ENCODE measurements at places on chromosomes 2 and 18.

GRCh38 chr2:150259746-150260145 lies 227.7 kb downstream of the RND3 start:
- DNase-seq = no peak

- DNase-seq = no peak
Measured at GRCh38 chr2:160876029-160876428, 284.2 kb upstream of the TANK start.

DNA sequence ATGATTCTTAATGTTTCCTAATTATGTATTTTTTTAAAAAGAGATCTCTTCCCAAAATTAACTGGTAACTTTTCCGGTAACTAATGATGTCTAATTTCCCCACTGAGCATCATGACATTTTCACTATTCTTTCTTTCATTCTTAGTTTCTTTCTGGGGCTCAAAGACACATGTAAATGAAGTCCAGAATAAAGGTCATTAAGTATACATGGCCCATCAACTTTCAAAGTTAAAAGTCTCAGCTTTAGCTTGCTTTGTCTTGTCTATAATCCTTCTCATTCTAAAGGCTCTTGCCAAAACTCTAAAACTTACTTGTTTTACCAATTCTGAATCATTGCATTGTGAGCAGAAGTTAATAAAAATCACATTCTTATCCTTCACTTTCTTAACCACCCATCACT lies 53.6 kb downstream of the ASXL2 start:
- DNase-seq = no peak

- no peak for DNase-seq
Measured at GRCh38 chr2:219777388-219777787, 150.0 kb downstream of the SLC4A3 start.

- peak; percentile 10 for DNase-seq
Measured at GRCh38 chr2:201363857-201364560, 6.9 kb upstream of the FLACC1 start.

- DNase-seq = no peak
Measured at GRCh38 chr2:195663007-195663406, 6.0 kb downstream of the SLC39A10 start.

DNA sequence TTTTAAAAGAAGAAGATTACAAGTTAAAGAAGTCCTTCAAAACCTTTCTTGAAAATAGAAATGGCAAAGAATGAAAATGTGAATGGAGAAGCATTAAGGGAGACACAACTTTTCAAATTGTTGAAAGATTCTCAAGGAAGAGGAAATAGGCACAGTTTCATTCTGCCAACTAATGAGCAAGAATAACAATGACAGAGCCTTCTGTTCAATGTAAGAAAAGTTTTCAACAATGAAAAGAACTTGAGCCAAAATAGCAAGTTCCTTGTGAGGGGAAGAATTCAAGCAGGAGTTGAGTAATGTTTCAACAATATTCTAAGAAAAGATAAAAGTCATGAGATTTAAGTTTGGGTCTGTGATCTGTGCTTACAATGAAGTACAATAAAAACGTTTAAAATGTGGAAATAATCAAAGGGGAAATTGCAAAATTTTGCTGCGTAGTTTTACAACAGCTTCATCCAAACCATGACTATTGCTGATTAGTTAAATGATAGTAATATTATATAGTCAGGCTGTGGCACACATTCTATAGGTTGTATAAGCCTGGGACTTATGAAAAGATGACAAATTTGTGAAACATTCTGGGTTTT lies 122.6 kb downstream of the METTL4 start:
- DNase-seq = no peak

GRCh38 chr2:69645921-69646320 lies 2.4 kb upstream of the AAK1 start:
- DNase-seq = no peak

- no peak for DNase-seq
Measured at GRCh38 chr2:67267241-67267640, 129.9 kb upstream of the ETAA1 start.

GRCh38 chr2:88195246-88195645 lies 25.1 kb downstream of the THNSL2 start:
- no peak for DNase-seq

GRCh38 chr18:70190529-70190928 lies 15.0 kb downstream of the RTTN start:
- DNase-seq = no peak

DNA sequence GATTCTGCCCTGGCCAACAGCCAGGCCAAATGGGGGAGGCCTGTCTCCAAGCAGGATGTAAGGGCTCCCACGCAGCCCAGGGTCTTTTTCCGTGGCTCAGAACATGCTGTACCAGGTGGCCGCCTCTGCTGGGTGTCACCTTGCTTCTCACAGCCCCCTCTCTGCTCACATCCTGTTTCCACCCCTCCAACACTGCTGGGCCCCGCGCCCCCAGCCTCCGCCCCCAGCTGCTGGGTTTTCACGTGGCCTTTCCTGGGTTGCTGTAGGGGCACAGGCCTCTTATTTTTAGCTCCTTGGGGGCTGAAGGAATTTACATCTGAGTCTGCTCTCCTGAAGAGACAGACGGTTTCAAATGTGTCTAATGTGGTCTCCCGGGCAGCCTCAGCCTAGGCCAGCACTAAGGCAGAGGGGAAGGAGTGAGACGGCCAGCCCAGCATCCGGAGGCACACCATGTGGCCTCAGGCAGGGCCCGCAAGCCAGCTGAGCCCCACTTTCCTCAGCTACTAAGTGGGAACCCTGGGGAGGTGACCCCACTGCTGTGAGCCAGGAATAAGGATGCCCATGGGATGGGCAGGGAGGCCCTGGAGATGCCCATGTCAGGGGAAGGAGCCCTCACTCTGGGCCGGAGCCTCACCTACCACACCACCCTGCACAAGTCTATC lies 18.7 kb upstream of the DUSP2 start:
- peak; percentile 79 for DNase-seq

- DNase-seq = no peak
Measured at GRCh38 chr2:29050591-29050990, 23.7 kb downstream of the PCARE start.

DNA sequence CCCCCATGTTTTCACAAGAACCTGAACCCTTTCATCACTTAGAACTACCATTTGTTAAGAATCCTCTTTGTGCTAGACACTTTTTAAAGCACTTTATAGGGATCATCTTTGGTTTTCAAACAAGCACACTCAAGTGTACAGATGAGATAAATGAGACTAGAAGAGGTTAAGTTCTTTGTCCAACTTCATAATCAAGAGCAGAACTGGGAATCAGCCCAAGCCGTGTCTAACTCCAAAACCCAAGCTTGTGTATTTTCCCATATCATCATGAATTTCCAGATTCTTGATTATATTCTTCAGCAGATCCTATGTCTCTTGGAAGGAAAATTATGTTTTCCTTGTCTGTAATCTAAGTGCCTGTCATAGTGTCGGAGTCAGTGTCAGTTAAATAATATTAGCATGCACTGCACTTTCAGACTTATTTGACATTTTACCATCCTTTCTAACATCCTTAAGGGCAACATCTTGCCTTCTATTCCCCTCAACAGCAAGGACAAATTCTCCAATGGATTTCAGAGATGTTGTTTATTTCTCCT lies 123.0 kb upstream of the SETBP1 start:
- no peak for DNase-seq

GRCh38 chr2:225310745-225311144 lies 88.8 kb upstream of the NYAP2 start:
- DNase-seq = no peak

DNA sequence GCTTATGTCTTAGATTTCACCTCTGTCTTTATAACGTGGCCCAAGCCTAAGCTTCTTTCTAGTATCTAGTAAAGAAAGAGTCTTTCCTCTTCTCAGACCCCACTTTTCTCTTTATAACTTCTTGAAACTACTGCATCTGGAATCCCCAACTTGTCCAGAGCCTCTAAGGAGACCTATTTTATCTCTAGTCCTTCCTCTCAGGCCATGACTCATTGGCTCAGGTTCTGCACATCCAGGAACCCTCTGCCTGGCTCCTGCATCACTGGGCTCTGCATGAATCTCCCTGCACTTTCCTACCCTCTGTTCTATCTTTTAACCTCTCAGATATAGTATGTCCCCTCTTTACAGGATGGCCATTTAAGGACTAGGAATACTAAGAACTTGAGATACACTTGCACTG lies 124.7 kb downstream of the DNAH6 start:
- no peak for DNase-seq

- DNase-seq = no peak
Measured at GRCh38 chr2:134039912-134040581, 213.8 kb upstream of the MGAT5 start.

DNA sequence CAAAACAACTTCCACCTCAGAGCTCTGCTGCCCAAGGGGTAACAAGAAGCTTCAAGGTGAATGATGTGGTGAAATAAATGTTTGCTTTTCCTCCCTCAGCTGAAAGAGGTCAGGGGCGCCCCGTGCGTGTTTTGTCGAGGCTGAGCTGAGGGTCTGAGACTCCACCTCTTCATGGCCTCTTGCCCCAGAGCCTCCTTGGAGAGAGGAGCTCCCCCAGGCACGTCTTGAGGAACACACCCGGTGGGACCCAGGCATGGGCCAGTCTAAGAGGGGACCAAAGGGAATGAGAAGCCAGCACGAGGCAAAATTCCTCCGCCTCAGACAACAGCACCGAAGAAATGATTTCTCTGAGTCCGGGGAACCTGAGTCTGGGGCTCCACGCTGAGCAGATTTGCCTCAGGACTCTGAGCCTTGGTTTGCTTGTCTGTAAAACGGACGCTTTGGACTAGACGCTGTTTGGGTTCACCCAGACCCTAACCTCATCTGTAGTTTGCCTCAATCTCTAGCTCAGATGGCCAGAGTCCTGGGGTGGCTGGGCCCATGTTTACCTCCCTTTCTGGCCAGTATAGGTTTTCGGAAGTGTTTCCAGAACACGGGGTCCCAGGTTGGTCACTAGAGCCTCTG lies 56.4 kb upstream of the ODC1 start:
- no peak for DNase-seq

GRCh38 chr2:29423061-29423666 lies 307.9 kb downstream of the CLIP4 start:
- no peak for DNase-seq

- DNase-seq = peak; percentile 34
Measured at GRCh38 chr2:181456660-181457120, 496 bp upstream of the ITGA4 start.

- DNase-seq = no peak
Measured at GRCh38 chr2:137857881-137858280, 106.4 kb upstream of the HNMT start.

DNA sequence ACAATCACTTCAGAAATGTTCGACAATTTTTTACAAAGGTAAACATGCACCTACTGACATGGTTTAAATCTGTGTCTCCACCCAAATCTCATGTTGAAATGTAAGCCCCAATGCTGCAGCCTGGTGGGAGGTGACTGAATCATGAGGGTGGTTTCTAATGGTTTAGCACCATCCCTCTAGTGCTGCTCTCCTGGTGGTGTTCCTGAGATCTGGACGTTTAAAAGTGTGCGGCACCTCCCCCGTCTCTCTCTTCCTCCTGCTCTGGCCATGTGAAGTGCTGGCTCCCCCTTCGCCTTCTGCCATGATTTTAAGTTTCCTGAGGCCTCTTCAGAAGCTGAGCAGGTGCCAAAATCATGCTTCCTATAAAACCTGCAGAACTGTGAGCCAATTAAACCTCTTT lies 28.3 kb downstream of the MAP3K2 start:
- no peak for DNase-seq

DNA sequence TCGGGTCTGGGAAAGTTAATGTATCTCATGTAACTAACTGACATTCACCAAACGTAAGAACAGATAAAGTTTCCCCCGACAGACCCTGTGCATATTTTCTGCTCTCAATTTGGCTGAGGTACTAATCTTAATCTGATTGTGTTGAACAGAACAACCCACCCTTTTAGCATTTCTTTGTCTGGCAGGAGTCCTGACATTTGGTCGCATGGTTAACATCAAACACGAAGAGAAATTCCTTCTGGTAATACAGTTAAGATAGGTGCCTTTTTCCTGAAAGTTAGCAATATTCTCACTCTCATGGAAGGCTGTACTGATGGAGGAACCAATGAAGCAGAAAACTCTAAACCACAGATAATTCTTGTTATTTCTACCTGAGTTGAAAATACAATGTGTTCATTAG lies 520.8 kb downstream of the PARD3B start:
- DNase-seq = no peak

GRCh38 chr2:48799601-48800000 lies 44.1 kb upstream of the LHCGR start:
- no peak for DNase-seq

DNA sequence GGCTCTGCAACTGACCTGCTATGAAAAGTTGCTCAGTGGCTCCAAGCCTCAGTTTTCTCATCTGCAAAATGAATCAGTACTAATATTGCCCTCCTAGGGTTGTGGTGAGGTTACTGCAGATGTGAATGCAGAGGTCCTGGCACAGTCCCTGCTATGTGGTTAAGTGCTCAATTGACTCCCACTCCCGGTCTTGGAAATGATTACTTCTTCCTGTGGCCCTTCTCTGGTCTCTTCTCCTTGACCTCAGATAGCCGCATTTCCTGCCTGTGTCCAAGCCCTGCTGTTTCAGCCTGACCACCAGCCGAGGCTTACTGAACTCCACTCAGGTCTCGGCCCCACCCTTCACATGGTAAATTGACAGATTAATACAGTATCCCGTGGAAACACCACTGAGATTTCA lies 26.3 kb downstream of the CNGA3 start:
- DNase-seq = no peak

GRCh38 chr2:128488434-128488833 lies 169.8 kb upstream of the HS6ST1 start:
- no peak for DNase-seq

DNA sequence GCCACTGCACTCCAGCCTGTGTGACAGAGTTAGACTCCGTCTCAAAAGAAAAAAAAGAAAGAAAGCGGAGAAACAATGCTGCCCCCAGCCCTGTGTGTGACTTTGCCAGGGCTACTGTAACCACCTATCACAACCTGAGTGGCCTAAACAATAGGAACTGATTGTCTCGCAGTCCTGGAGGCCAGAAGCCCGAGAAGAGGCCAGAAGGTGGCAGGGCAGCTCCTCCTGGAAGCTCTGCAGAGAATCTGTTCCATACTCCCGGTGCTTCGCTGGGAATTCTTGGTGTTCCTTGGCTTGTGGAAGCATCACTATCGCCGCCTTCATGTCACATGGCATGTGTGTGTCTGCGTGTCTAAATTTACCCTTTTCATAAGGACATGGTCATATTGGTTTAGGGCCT lies 14.4 kb upstream of the RAB17 start:
- no peak for DNase-seq

Measured in activated CD4-positive, alpha-beta T cell treated with anti-CD3 and anti-CD28 coated beads, Interleukin-2, amount 50 U/mL, for 4 hours (primary cell).